Fibroblast of lung (primary cell): ENCODE measurements at places on chromosomes 1 and 21. TPM values are rescaled to one million over a fixed set of nuclear protein-coding genes. Genes with fewer than 3 reads are reported as not detected.

DNA sequence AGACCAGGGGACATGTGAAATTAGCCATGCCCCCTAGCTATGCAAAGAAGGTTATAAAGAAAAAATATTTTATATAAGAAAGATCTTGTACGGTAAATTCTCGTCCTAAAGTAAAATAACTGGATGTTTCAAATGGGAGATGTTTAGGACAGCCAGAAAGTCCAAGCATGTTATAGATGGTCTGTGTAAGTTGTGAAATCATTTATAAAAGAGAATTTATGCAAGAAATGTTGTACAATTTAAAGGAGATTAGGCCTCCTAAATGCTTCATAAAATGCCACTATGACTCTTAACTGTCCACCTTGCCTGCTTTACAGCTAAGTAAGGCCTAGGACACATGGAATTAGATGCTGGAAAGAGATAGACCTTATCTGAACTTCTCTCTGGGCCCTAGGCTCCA is 118.1 kb upstream of the POGK start:
- no peak overlapping the region for H3K27ac ChIP-seq
- no peak overlapping the region for H3K4me3 ChIP-seq
- no peaks in the 10 kb centered on the region for H3K27me3 ChIP-seq
- H3K4me1 ChIP-seq: no peaks in the 10 kb centered on the region
- H3K36me3 ChIP-seq: no peaks in the 10 kb centered on the region

GPR25 gene
- not detected in 2 replicates for total RNA-seq

- H3K27ac ChIP-seq: no peak overlapping the region
- no peaks in the 10 kb centered on the region for H3K27me3 ChIP-seq
- no peak for DNase-seq
- H3K4me1 ChIP-seq: no peaks in the 10 kb centered on the region
- no peak overlapping the region for H3K4me3 ChIP-seq
Measured at GRCh38 chr1:202596638-202597037, 113.6 kb downstream of the SYT2 start.

NCMAP gene
- not detected in 2 replicates for total RNA-seq

DNA sequence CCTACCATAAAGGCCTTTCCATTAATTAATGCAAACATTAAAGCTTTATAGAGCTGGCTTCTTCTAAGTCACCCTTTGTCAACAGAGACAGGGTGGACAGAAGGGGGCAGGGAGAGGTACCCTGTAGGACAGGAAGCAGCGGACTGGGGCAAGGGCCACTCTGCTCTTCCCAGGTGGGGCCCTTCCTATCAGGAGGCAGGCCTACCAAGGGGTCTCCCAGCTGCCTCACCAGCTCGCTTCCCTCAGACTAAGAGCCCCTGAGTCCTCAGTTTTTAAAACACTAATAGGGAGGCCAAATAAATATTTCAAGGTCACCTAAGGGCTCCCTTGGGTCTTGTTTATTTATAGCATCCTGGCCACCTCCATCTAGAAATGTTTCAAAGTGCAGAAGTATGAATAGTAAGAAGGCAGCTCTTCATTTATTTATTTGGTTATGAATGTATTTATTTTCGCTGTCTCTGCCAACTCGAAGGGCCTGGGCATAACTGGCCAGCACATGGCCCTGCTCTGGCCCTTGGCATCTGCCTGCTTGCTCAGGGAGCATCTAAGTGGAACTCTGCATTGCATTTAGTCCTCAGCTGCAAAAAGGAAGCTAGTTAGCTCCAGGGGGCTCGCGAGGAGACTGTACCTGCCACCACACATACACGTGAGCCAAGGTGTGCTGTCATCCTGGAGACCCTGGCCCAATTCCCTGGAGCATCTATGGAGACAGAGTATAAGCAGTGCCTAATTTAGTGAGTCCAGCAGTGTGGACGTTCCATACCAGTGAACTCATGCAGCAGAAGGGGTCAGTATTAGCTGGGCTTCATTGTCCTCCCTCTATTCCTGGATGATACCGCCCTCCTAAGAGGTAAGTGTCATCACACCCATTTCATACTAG is 395.1 kb upstream of the VAMP3 start:
- peaks cover 3% of the 10 kb centered on the region for H3K4me1 ChIP-seq
- H3K27ac ChIP-seq: no peak overlapping the region
- no peaks in the 10 kb centered on the region for H3K36me3 ChIP-seq
- no peak overlapping the region for H3K4me3 ChIP-seq
- H3K27me3 ChIP-seq: no peaks in the 10 kb centered on the region
- DNase-seq: no peak

DNA sequence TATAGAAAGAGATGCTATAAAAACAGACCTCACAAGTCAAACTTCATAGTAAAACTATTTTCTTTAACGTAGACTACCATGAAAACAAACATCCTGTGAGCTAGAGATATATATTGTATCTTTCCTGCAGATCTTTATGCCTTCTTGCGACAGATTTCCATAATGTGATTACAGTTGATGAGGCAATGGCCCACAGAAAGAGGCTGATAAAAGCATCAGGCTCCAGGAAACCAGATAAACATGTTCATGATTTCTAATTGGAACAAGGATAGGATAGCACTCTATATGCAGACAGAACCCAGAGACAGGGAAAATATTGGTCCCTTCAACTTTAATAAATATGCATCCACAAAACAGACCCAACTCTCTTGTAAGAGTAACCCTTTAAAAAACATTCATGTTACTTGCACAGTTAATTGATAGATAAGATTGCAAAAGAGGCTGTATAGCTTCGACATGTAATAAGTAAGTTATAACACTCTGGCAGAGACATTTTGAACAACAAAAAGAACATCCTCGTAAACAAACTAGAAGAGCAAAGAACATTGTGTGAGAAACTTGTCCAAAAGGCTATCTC is 329.4 kb downstream of the AGBL4 start:
- no peak overlapping the region for H3K27ac ChIP-seq
- H3K4me1 ChIP-seq: no peaks in the 10 kb centered on the region
- DNase-seq: no peak
- H3K36me3 ChIP-seq: no peaks in the 10 kb centered on the region
- no peaks in the 10 kb centered on the region for H3K27me3 ChIP-seq

- H3K4me3 ChIP-seq: no peak overlapping the region
- no peaks in the 10 kb centered on the region for H3K27me3 ChIP-seq
- H3K4me1 ChIP-seq: peaks cover 12% of the 10 kb centered on the region
- no peaks in the 10 kb centered on the region for H3K36me3 ChIP-seq
- no peak overlapping the region for H3K27ac ChIP-seq
Measured at GRCh38 chr1:94281361-94282142, 44.2 kb upstream of the ARHGAP29 start.

DNA sequence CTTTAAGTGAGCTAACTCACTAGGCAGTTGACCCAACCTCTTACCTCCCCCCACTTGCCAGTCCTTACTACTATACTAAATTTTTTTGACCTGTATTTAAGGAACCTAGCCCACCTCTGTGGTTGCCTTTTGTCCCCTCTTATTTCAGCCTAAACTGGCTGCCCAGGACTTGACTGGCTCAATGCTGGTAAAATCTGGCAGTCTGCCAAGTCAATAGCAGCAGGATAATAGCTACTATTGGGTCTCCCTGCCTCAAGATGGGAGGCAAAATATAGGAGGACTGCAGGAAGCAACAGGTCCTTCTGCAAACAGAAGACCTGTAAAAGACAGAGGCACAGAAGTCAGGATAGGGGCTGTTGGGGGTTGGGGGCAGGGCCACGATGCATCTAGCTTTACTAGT is 144.2 kb upstream of the POGK start:
- no peak overlapping the region for H3K27ac ChIP-seq
- H3K27me3 ChIP-seq: no peaks in the 10 kb centered on the region
- no peaks in the 10 kb centered on the region for H3K36me3 ChIP-seq
- no peak for DNase-seq
- no peaks in the 10 kb centered on the region for H3K4me1 ChIP-seq
- H3K4me3 ChIP-seq: no peak overlapping the region

- DNase-seq: no peak
- H3K27me3 ChIP-seq: no peaks in the 10 kb centered on the region
- H3K4me1 ChIP-seq: peaks cover 18% of the 10 kb centered on the region
Measured at GRCh38 chr1:15620155-15620545, 2.9 kb downstream of the DDI2 start.

DNA sequence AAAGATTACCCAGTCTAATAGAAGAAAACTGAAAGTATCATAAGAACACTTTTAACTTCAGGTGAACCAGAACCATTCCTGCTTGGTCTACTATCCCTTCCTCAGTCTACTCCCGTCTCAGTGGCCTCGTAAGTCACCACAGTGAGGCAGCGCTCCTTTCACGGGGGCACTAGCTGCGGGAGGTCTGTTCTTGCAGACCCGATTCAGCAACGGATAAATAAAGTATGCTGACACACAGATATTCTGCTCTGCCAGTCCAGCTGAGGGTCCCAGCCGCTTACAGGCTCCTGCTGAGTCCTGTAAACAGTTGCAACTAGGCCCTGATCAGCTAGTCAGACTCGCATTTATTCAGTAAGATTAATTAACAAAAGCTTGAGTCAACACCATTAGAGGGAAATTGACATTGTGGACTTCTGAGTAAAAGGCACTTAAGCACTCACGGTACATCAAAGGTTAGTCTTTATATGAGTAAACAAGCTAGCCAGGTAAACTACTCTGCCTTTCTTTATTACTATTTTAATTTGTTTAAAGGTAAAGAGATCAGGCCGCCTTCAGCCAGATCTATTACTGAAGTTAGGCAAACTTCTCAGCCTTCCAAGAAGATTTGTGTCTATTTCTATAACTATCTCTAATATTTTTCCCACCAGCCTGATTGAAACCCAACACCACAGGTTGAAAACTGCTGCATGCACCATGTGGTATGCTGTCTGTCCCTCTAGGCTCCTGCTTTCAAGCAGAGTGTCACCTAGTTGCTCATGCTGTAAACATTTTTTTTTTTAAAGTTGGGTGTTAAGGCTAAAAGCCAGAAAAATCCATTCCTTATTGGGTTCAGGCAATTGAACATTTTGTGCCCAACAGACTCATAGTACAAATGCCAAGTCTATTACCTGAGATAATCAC is 87.7 kb downstream of the INTS7 start:
- no peaks in the 10 kb centered on the region for H3K27me3 ChIP-seq
- H3K4me3 ChIP-seq: no peak overlapping the region
- no peaks in the 10 kb centered on the region for H3K36me3 ChIP-seq
- no peaks in the 10 kb centered on the region for H3K4me1 ChIP-seq
- no peak for DNase-seq
- H3K27ac ChIP-seq: no peak overlapping the region
